ENCODE measurements at places on chromosomes 4 and X.
A peak's percentile ranks its signal among the peaks of the same experiment; 100 is the strongest.

GRCh38 chr4:4200624-4201023 is 26.1 kb downstream of the OTOP1 start:
- peak; percentile 17 for DNase-seq

- DNase-seq, result peak; percentile 45
Measured at GRCh38 chr4:7929118-7929951, 10.3 kb downstream of the AFAP1 start.

DNA sequence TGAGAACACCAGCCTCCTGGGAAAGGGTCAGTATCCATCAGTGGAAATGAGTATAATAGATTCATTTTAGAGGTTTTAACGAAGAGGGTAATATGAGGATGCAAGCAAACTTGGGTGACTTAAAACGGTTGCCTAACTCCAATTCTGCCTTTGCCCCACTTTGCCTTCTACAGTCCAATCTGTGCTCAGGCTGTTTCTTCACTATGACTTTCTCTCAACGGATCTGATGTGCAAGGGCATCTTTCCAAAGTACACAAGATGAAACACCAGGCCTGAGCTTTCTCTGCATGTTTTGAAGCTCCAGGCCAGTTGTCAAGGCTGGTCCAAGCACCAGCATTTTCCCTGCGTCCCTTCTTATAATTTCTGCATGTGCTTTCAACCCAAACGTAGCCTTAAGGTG is 68.0 kb upstream of the TMEM164 start:
- no peak for DNase-seq

- DNase-seq, result no peak
Measured at GRCh38 chr4:141074098-141074878, 59.0 kb downstream of the RNF150 start.

- no peak for DNase-seq
Measured at GRCh38 chr4:154559141-154559493, 3.7 kb upstream of the FGB start.

DNA sequence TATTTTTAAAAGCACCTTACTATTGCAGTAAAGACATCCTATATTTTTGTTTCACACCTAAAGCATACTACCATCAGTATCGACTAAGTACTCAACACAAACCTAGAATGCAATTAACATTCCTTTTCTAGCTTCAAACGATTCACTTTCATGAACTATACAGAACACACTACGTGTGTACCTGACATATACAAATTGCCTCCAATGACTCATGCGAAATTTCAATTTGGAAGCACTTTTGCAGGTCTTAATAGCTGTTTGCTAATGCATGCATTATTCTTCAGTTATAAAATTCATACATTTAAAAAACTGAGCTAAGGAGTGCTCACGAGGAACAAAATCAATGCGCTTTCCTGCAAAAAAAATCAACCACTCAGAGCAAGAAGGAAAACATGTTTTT is 19.7 kb upstream of the GPM6B start:
- no peak for DNase-seq

DNA sequence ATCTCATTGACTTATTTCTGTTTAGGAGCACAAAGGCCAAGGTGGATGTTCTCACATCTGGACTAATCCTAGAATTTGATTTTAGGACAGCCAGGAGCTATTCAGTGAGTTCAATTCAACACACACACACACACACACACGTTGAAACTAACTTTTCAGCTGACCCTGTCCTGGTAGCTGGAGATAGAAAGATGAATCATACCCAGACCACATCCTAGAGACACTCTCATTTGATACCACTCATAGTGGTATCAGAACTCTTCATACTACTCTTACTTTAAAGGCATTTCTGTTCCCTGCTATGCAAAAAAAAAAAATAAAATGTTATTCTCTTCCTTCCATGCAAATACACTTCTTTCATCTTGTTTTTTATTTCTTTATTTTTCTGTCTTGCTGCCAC is 36.7 kb downstream of the KLF8 start:
- DNase-seq, result no peak

DNA sequence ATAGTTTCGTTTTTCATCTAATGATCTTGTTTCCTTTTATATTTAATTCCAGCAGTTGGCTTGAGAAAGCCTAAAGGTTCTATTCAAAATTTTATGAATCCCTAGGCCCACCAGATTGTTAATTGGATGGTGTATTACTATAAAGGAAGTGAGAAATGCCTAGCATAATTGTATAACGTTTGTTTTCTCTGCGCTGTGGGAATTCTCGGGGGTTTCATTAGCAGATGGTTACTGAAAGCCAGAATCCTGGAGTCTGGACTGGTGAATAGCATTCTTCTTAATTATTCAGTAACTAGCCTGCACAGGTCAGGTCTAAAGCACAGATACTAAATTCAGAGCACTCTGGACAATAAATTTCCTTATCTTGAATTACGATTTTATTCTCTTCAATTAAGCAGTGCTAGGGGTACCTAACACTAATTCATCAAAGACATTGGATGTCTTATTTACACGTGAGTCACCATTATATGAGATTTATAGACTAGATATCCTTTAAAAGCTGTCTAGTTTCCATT is 459.4 kb downstream of the DTHD1 start:
- no peak for DNase-seq

DNA sequence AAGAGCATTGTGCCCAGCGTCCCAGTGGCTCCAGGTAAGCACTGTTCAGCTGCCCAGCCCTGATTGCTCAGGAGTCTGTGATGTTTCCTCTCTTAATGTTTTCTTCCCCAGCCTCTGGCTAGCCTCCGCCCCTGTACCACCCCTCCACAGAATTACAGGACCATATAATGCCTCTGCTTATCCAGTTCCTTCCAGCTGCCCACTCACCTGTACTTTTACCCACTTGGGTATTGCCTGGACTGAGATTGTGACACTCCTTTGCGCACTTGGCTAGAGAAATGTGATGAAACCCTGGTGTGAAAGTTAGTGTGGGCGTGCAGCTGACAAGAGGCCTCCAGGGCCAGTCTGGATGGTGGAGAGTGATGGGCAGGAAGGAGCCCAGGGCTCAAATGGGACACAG is at the start of gene AWAT2:
TSS of gene AWAT2 (minus strand) at position 14 of the 400 bp plus-strand sequence. CDS start at position 8, 6 bp downstream.
- no peak for DNase-seq

- no peak for DNase-seq
Measured at GRCh38 chr4:108746511-108746910, 16.3 kb downstream of the ETNPPL start.

Data from ELR (cell line).